ENCODE measurements at places on chromosomes 5 and 9.

DNA sequence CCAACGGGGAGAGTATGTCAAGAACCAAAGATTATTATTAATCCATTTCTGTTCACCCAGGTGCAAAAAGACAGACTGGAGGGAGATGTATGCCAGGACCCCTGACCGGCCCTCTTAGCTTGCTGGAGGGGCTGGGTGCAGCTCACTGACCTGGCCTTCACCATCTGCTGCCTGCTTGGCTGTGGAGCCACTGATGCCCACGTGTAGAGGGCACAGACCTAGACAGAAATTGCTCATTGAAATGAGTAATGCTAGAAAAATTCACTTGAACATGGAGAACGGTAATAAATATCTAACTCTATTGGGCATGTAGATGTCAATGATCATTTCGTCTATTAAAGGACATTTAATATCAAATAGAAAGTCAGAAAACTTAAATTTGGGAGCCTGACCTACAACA lies 58.8 kb upstream of the ERCC6L2 start:
- no peak overlapping the region for H3K4me3 ChIP-seq
- H3K27me3 ChIP-seq = peaks cover 11% of the 10 kb centered on the region
- H3K36me3 ChIP-seq = no peaks in the 10 kb centered on the region
- H3K4me1 ChIP-seq = no peaks in the 10 kb centered on the region

DNA sequence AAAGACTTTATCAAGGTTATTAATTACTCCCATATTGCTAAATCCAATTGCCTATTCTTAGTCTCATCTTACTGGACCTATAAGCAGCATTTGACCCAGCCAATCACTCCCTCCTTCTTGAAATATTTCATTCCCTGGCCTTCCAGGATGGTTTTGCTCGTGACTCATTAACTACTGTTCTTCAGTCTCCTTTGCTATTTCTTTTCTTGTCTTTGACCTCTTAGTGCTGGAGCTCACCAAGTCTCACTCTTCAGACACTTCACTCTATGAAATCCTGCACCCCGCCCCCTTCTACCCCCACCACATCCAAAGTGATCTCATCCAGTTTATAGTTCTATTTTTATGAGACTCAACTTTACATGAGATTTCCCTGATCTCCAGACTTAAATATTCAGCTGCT lies 803.1 kb upstream of the WWC1 start:
- no peaks in the 10 kb centered on the region for H3K36me3 ChIP-seq
- no peak overlapping the region for H3K27ac ChIP-seq
- no peak overlapping the region for H3K4me3 ChIP-seq
- no peaks in the 10 kb centered on the region for H3K4me1 ChIP-seq

DNA sequence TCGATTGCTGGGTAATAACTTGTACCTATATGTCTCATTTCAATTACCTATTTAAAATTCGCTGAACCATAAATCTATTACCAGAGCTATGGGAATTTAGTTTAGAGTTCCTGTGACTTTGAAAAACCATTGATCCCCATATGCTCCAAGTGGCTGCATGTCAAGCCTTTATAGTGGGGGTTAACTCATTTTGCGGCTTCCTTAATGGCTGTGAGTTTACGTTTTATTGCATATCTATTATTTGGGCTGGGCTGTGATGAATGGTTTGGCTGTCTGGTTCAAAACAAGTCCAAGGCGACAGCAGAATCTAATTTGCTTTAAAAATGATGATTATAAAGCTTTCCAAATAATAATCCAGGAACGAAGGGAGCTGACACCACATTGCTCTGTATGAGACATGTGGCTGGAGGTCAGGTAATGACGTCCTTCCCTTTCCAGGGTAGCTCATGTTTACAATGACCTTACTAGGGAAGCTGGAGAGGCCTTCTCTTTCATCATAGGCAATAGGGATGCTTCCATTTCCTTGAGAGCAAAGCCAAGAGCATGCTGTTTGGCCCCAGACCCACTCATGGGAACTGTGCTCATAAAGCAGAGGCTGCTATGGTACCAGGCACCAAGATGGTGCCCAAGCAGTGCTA lies 258.3 kb downstream of the HSPA4 start:
- H3K27me3 ChIP-seq = peaks cover 49% of the 10 kb centered on the region
- H3K4me1 ChIP-seq = no peaks in the 10 kb centered on the region

- H3K27me3 ChIP-seq = no peaks in the 10 kb centered on the region
- no peak overlapping the region for H3K4me3 ChIP-seq
- H3K4me1 ChIP-seq = no peaks in the 10 kb centered on the region
- no peak overlapping the region for H3K27ac ChIP-seq
These were observed 45.9 kb upstream of the HMCN2 start for GRCh38 chr9:130219661-130220096.

DNA sequence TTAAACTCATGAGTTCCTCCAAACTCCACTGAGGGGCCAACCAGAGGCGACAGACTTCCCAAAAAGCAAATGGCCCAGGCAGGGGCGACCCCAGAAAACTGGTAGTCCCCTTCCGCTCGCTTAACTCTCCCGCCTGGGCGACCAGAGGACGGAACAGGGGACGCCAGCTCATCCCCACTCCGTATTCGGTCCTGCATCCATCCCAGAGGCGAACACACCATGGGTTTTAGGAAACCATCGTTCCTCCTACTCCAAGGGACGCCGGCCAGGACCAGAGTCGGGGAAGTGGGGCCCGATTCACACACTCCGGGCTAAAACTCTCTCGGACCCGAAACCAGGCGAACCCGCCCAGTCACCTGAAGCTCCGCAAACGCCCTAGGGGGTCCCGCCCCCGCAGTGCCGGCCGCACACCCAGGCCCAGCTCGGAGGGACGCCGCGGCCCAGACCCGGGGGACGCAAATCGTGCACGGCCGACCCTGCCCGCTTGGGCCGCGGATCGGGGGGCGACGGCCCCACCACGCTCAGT lies 478 bp downstream of the TEX10 start:
- peaks cover 7% of the 10 kb centered on the region for H3K36me3 ChIP-seq
- no peaks in the 10 kb centered on the region for H3K27me3 ChIP-seq

- DNase-seq = no peak
- peaks cover 8% of the 10 kb centered on the region for H3K4me1 ChIP-seq
- H3K27me3 ChIP-seq = peaks cover 10% of the 10 kb centered on the region
- H3K27ac ChIP-seq = peak overlapping the region; percentile 38
- H3K4me3 ChIP-seq = peak overlapping the region; percentile 80
These were observed 791 bp downstream of the SLC2A8 start for GRCh38 chr9:127397646-127398274.

DNA sequence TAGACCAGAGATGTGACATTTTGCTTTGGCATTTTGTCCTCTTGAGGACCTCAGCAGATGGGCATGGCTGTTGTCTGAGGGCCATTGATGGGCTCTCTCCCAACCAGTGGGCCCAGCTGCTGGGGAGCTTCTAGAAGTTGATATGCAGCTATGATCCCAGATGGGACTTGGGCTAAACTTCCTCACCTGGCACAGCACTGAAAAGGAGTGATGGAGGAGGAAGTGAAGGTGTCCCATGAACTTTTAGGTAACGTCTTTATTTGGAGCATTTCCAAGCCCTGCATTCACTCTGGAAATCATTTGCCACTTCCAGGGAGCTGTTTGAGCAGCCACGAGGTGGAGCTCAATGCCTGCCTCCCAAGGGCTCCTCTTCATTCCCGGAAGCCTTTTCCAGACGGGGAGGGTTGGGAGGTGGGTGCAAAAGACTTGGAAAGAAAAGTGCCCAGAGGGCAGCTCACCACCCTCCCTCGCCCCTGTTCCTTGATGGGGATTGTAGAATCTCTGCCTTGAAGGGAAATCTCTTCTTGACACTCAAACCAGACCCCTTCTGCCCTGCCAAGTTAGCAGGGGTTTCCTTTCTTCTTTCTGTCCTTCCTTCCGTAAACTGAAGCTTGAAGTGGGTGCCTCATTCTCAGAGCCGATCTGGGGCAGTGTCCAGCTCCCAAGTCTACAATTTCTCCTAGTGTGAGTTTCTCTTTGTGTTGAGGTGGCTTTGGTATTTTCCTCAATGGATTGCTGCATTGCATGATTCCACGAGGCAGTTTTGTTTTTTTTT lies 18.1 kb upstream of the NEUROG1 start:
- H3K27me3 ChIP-seq = peaks cover 80% of the 10 kb centered on the region
- no peak overlapping the region for H3K27ac ChIP-seq
- no peak for DNase-seq
- H3K4me3 ChIP-seq = no peak overlapping the region
- peaks cover 1% of the 10 kb centered on the region for H3K36me3 ChIP-seq

- H3K4me3 ChIP-seq = no peak overlapping the region
- no peak for DNase-seq
- H3K27ac ChIP-seq = no peak overlapping the region
- no peaks in the 10 kb centered on the region for H3K4me1 ChIP-seq
- H3K27me3 ChIP-seq = peaks cover 46% of the 10 kb centered on the region
- no peaks in the 10 kb centered on the region for H3K36me3 ChIP-seq
These were observed 210.2 kb downstream of the TSSK1B start for GRCh38 chr5:113224605-113225065.

- H3K27me3 ChIP-seq = peaks cover 45% of the 10 kb centered on the region
- no peak overlapping the region for H3K4me3 ChIP-seq
- DNase-seq = no peak
- no peak overlapping the region for H3K27ac ChIP-seq
- peaks cover 2% of the 10 kb centered on the region for H3K36me3 ChIP-seq
These were observed 286.4 kb upstream of the DMAC1 start for GRCh38 chr9:8085986-8086385.

- DNase-seq = no peak
- H3K4me1 ChIP-seq = peaks cover 5% of the 10 kb centered on the region
- peaks cover 8% of the 10 kb centered on the region for H3K27me3 ChIP-seq
- no peak overlapping the region for H3K4me3 ChIP-seq
These were observed 187.9 kb downstream of the PALM2AKAP2 start for GRCh38 chr9:109967651-109968642.

DNA sequence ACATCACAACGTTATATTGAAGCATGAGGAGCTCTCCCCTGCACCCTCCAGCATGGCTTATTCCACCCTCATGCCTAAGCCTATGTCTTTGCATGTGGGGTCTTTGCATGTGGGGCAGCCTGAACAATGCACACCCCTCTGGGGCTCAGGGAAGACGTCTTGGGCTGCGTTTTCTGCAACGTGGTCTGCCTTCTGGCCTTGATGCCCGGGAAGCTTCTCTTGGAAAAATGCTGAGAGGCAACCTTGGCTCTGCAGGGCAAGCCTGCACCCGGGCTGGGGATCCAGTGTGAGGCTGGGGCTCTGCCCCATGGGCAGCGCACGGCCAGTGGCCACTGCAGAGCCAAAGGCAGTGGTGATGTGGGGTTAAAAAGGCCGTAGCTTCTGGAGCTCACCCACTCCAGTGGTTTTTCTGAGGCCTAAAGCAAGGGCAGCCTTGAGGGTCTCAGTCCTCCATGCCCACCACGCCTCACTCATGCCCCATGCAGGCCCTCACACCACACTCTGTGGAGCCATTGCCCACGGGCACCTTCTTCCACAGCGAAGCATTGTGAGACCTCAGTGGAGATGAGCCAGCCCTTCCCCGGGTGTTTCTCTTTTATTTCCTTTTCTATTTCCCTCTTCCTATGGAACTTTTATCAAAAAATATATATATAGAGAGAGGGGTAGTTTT lies 112.2 kb downstream of the MRPL36 start:
- no peaks in the 10 kb centered on the region for H3K36me3 ChIP-seq
- no peaks in the 10 kb centered on the region for H3K4me1 ChIP-seq
- DNase-seq = no peak
- H3K27ac ChIP-seq = no peak overlapping the region

GRCh38 chr5:88394536-88395175 lies 126.0 kb upstream of the TMEM161B start:
- H3K27ac ChIP-seq = no peak overlapping the region
- H3K36me3 ChIP-seq = no peaks in the 10 kb centered on the region

GRCh38 chr9:91188719-91189590 lies 172.8 kb downstream of the AUH start:
- peaks cover 34% of the 10 kb centered on the region for H3K4me1 ChIP-seq
- DNase-seq = no peak
- no peak overlapping the region for H3K4me3 ChIP-seq
- H3K36me3 ChIP-seq = peaks cover 4% of the 10 kb centered on the region

GRCh38 chr5:103561685-103562452 lies 720 bp downstream of the NUDT12 start:
- no peak overlapping the region for H3K27ac ChIP-seq
- H3K27me3 ChIP-seq = peaks cover 9% of the 10 kb centered on the region
- no peak for DNase-seq
- no peaks in the 10 kb centered on the region for H3K36me3 ChIP-seq
- peaks cover 9% of the 10 kb centered on the region for H3K4me1 ChIP-seq
- peak overlapping the region; percentile 73 for H3K4me3 ChIP-seq

- H3K36me3 ChIP-seq = no peaks in the 10 kb centered on the region
- no peak overlapping the region for H3K4me3 ChIP-seq
- no peaks in the 10 kb centered on the region for H3K4me1 ChIP-seq
- DNase-seq = no peak
- H3K27ac ChIP-seq = no peak overlapping the region
- H3K27me3 ChIP-seq = peaks cover 56% of the 10 kb centered on the region
These were observed 172.7 kb upstream of the RFX3 start for GRCh38 chr9:3698531-3698930.

GRCh38 chr5:68237715-68238114 lies 22.2 kb downstream of the PIK3R1 start:
- peak overlapping the region; percentile 71 for H3K27ac ChIP-seq
- DNase-seq = no peak
- H3K27me3 ChIP-seq = no peaks in the 10 kb centered on the region
- no peak overlapping the region for H3K4me3 ChIP-seq

- H3K27me3 ChIP-seq = no peaks in the 10 kb centered on the region
- peaks cover 41% of the 10 kb centered on the region for H3K4me1 ChIP-seq
- no peak for DNase-seq
- peak overlapping the region; percentile 59 for H3K4me3 ChIP-seq
- H3K36me3 ChIP-seq = peaks cover 3% of the 10 kb centered on the region
- peak overlapping the region; percentile 92 for H3K27ac ChIP-seq
These were observed 47.8 kb upstream of the IER5L start for GRCh38 chr9:129225815-129226214.

DNA sequence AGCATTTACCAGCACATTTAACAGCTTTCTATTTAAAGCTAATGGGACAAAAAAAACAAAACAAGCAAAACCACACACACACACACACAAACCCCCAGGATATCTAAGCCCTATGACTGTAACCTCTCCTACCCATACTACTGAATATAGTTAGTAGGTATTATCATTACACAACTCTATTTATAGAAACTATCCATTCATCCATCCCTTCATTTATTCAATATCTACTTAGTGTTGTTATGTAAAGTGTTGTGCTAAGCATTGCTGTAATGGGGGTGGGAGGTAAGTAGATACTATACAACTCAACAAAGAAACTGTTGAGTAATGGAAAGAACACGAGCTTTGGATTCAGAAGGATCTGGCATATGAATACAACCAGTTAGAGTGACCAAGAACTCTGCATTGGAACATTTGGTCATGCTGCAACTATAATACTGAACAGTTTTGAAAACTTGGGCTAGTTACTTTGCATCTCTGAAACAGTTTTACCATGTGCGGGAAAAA lies 82.3 kb upstream of the ZNF608 start:
- H3K36me3 ChIP-seq = no peaks in the 10 kb centered on the region
- DNase-seq = no peak
- H3K27ac ChIP-seq = no peak overlapping the region
- no peak overlapping the region for H3K4me3 ChIP-seq

- H3K4me3 ChIP-seq = no peak overlapping the region
- no peak for DNase-seq
- no peaks in the 10 kb centered on the region for H3K27me3 ChIP-seq
These were observed 97.2 kb downstream of the LPAR1 start for GRCh38 chr9:110940951-110941557.

GRCh38 chr5:38607930-38608564 lies 51.6 kb upstream of the LIFR start:
- H3K4me1 ChIP-seq = no peaks in the 10 kb centered on the region
- no peak overlapping the region for H3K27ac ChIP-seq
- peaks cover 59% of the 10 kb centered on the region for H3K27me3 ChIP-seq

GRCh38 chr5:144156767-144157171 lies 13.7 kb downstream of the YIPF5 start:
- no peak for DNase-seq
- H3K4me3 ChIP-seq = no peak overlapping the region
- H3K27me3 ChIP-seq = no peaks in the 10 kb centered on the region
- peaks cover 32% of the 10 kb centered on the region for H3K36me3 ChIP-seq
- peak overlapping the region; percentile 16 for H3K27ac ChIP-seq

All from central memory CD8-positive, alpha-beta T cell (primary cell).